ENCODE measurements at places on chromosomes 7 and 10.

GRCh38 chr10:7409045-7409731, 1.6 kb downstream of the SFMBT2 start:
- peak; percentile 79 for DNase-seq

- DNase-seq, result no peak
These were observed 17.3 kb upstream of the MSRB2 start for GRCh38 chr10:23078114-23078513.

GRCh38 chr7:35630024-35630972, 64.6 kb downstream of the HERPUD2 start:
- DNase-seq, result no peak

GRCh38 chr10:80122110-80122710, 10.3 kb upstream of the PLAC9 start:
- DNase-seq, result no peak

DNA sequence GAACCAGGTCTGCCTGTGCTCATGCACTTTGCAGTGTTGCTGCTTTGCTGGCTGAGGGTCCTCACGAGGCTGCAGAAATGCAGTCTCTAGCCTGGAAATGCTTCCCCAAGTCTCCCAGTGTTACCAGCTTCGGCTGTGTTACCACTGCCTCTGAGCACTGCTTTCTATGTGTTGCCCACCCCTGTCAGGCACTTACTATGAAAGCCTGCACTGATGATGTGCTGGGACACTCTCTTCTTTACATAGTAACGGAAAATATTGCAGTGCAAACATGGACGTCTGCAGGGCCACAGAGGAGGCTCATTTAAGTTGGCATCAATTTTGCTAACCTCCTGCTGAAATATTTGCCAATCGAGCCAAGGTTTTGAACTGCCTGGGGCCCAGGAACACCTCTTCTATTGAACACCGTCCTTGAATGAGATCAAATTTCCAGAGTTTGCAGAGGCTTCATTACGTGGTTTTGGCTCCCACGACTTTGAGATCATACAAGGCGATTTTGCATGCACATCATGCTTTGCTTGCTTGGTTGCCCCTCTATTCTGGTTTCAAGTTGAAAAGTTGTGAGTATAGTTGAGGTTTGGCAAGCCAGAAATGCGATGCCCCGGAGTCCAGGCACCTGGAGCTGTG, 404.7 kb upstream of the PODXL start:
- DNase-seq, result peak; percentile 16

- DNase-seq, result peak; percentile 83
These were observed 566.0 kb downstream of the CALN1 start for GRCh38 chr7:71846160-71846559.

GRCh38 chr10:11798845-11799735, 24.1 kb upstream of the PROSER2 start:
- DNase-seq, result peak; percentile 87

GRCh38 chr10:103053659-103054581, 135.8 kb downstream of the CNNM2 start:
- DNase-seq, result peak; percentile 85

DNA sequence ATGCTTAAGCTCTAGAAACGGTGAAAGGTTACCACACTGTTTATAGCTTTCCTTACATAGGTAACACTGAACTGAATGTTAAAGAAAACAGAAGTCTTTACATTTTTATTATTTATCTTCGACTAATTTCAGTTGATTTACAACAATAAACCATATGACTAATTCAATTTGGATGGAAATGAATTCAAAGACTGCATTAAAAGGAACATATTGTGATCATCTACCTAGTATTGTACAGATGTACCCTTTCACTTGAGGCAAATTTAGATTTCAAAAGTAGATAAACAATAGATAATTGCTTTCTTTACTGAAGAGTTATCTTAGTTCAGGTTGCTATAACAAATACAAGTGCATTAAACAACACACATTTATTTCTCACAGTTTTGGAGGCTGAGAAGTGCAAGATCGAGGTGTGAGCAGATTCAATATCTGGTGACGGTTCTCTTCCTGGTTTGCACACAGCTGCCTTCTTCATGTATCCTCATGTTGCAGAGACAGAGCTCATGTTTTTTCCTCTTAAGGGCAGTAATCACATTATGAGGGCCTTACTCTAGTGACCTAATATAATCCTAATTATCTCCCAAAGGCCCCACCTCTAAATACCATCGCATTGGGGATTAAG, 15.0 kb upstream of the ARMC3 start:
- no peak for DNase-seq

GRCh38 chr10:72248468-72249151, 25.1 kb upstream of the DDIT4 start:
- peak; percentile 85 for DNase-seq

DNA sequence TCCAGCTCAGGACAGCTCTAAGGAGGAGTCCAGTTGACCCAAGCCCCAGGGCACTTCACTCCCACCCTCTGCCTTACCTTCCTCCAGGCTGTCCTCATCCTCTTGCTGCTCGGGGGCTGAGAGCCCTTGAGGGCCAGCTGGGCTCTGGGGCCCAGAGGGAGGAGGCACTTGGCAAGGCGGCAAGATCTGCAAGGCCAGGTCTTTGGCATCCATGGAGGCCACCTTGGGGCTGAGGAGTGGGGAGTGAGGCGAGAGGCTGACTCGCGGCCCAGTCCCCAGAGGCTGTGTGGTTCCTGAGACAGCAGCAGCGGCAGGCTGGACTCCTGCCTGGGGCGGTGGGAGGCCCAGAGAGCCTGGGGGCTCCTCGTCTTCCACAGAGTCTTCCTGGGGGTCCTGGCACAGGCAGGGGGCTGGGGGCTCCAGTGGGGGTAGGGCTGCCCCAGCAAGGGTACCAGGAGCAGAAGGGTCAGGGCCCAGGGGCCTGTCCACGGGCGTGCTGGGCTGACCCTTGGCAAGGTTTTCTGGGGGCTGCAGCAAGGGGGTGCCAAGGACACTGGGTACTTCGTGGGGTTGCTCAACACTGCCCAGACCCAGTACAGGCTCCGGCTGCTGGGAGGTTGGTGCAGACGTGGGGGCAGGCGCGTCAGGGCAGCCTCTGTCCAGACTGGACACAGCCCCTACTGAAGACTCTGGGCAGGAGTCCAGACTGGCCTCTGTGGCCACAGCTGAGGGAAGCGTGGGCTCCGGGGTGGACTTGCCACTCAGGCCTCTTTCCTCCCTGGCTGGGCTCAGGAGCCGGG, 6.5 kb downstream of the NACAD start:
- no peak for DNase-seq

- no peak for DNase-seq
These were observed 80.1 kb upstream of the RPA3 start for GRCh38 chr7:7798510-7798909.

GRCh38 chr7:44189286-44189992, at the start of gene GCK:
TSS of gene GCK (minus strand) at chr7:44189439. CDS start at chr7:44188953, 486 bp downstream.
- peak; percentile 78 for DNase-seq

GRCh38 chr10:103706762-103707161, 148.6 kb downstream of the SH3PXD2A start:
- DNase-seq, result no peak

DNA sequence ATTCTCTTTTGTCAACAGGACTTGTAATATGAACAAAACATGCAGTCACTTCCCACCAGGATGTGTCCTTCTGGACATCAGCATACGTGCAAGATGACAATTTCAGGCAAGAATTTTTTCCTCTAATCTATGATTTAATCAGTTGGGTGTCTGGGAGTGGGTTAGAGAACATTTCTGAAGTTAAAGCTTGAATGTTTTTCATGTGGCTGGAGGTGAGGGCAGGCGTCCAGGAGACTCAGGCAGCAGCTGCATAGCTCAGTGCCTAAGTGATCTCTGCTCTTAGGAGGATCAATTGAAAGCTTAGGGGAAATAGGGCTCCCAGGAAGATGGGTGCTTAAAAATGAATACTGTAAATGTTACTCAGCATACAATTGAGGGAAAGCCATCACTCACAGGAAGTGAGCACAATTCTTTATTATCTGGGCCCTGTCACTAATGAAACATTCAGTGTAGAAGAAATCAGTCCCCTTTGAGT, 457.6 kb upstream of the KLF6 start:
- no peak for DNase-seq

- DNase-seq, result peak; percentile 51
These were observed 40.8 kb downstream of the TAS2R41 start for GRCh38 chr7:143518521-143518920.

- DNase-seq, result no peak
These were observed 449.1 kb downstream of the XPNPEP1 start for GRCh38 chr10:109474261-109474660.

DNA sequence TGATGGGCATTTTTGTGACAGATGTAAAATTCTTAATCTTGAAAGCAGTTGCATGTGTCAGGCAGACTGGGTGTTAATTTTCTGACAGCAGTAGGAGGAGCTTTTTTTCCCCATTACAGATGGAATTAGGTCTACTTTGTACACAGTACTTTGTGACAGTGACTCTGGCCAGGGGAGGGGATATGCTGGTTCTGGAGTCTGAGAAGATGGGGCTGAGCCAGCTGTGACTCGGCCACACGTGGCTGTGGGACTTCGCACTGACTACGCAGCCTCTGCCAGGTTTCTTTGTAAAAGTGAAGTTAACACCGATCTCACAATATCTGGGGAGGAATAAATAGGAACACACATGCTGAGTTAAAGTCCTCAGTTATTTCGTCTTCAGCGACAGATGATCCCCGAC, 95.4 kb downstream of the MGMT start:
- DNase-seq, result no peak

DNA sequence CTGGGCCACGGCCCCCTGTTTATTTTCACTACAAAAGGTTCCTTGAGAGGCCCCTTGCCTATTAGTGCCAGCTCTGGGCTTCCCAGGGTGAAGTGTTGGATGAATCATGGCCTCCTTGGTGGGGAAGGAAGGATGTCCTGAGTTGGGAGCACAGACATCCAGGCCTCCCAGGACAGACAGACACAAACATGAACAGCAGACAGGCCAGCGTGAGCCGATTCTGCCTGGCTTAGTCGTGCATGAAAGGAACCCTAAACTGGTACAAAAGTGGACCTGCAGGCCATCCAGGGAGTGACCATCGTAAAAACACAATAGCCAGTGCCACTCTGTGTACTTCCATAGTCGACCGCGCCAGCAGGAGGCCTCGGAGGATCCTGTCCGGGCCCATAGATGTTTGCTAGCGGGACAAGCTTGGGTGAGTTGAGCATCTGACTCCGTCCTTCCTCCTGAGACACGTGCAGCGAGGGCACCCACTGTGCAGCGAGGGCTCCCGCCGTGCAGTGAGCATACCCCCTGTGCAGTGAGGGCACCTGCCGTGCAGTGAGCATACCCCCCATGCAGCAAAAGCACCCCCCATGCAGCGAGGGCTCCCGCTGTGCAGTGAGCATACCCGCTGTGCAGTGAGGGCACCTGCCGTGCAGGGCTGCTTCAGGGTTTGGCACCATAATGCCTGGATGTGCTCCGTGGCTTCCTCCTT, 51.3 kb upstream of the PRKAR1B start:
- no peak for DNase-seq

DNA sequence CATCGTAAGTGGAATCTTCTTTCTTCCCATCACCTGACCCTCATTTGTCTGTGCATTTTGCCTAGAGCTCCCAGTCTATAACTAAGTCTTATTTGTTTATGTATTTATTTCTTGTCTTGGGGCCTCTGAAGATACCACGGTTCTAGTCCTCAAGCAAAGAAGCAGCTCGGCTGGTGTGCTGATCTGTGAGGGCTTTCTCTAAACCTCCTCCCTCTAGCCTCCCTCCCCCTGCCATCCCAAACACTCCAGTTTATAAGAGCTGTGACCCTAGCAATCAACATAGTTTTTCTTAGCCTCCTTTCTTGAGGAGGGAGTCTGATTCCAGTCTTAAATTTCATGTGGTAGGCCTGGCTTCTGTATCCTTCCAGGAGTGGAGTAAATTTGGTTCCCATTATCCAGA, 15.7 kb upstream of the NDUFA5 start:
- no peak for DNase-seq

- DNase-seq, result no peak
These were observed 146.3 kb downstream of the MALRD1 start for GRCh38 chr10:19194866-19195265.

GRCh38 chr10:59668096-59668495, 41.6 kb downstream of the SLC16A9 start:
- no peak for DNase-seq

DNA sequence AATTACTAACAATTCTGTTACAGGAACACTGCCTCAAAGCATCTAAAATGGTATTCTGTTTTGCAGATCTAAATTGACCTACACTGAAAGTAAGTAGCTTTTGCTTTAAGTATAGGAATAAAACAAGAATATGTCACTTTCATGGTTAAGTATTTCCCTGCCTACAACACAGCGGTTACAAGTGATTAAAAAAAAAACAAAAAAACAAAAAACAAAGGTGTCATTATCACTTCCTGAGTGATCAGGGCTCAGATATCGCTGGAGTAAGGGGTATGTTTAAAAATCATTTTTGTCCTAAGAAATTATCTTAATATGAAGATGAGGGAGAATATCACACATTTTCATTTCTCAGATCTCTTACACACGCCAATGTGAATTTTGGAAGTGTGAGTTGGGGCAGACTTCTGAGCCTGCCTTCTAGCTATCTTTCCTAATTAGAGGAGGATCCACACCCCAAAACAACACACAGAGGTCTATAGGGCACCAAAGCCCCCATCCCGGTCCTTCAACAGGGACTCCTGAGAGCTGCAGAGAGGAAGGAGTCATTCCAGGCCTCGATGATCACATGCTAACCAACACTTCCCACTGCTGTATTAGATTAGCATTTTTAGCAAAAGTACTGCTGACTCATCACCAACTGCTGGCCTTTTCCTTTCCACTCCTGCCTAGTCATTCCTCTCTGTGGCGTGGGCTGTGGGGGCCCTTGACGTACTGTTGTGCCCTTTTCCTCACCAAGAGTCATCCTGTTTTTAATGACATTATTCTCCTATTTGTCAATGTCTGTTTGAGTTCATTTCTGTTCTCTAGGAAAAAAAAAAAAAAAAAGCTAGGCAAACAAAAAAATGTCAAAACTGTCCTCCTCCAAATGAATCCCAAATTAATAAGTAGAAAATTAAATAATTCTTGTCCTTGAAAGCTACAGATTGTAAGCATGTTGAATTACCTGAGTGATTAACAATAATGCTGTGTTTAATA, 31.2 kb downstream of the PRTFDC1 start:
- DNase-seq, result peak; percentile 59

GRCh38 chr7:70529914-70530585, 601.9 kb upstream of the GALNT17 start:
- no peak for DNase-seq

DNA sequence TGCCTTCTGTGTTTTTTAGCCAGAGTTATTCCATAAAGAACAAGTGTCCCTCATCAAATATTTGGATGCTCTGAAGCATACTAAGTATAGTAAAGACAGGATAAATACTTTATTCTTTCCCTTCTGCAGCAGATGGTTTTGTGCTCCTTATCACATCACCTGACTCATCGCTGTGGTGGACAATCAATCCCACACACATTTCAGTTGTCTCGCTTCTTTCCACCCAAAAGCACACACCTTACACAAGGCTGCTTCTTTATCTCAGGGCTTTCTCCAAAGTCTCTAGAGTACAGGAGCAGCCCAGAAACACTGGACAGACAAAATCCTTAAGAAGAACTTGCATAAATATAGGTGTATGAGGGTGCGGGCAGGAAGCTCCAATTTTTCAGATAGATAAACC, 43.4 kb downstream of the IGF2BP3 start:
- no peak for DNase-seq

GRCh38 chr7:80918399-80918798, 452 bp downstream of the SEMA3C start:
- DNase-seq, result peak; percentile 69
